Astrocyte of the spinal cord (primary cell): ENCODE measurements at places on chromosomes 5 and 9.

DNA sequence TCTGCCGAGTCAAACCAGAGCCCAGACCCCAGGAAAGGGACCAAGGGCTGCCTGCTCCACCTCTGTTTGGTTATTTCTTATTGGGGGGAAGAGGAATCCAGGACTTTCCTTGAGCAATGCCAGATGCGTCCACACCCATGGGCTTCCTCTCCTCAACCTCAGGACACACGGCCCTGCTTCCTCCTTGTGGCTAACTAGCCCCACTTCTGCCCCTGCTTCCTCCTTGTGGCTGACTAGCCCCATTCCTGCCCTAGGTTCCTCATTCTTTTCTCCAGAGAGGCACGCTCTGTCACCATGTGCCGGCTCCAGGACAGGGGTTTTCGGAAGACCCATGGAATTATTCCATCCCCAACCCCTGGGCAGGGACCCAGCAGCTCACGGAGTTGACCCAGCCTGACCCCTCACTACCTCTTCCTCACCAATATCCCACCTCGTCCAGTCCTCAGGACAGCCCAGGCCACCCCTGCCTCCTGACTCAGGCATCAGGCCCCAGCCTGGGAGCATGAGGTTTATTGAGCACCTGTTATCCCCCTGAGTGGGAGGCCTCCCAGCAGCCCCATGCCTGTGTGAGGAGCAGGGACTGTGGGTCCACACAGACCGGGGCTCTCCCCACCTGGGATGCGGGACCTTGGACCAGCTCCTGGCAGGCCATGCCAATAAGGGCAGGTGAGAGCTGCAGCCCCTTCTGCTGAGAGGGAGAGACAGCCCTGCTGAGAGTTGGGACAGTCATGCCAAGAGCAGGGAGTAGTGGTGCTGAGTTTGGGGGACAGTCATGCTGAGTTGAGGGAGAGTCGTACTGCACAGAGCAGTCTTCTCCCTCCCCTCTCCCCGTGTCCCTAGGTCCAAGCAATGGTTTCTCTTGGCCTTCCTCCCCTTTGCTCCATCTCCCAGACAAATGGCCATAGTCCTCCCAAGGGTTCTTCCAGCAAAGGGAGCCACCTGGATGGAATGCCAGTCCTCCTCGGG is 11.8 kb upstream of the FCN1 start:
- DNase-seq: no peak

GRCh38 chr5:132673939-132674630 is at the start of gene IL4:
Gene IL4, plus strand, starts transcription at chr5:132673989. Its CDS starts 62 bp downstream, at chr5:132674051.
- DNase-seq: no peak

DNA sequence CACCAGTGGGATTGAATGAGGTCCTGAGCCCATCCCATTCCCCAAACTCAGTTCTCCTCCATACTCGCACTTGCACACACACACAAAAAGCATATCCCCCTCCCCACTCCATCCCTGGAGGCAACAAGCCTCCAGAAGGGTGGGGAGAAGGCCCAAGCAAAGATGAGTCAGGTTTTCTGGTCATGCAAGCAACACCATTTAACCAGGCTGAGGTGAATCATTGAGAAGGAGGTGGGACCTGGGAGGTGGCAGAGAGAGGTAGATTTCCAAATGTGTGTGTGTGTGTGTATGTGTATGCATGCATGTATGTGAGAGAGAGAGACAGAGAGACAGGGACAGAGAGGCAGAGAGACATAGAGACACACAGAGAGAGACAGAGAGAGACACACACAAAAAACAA is 185.2 kb upstream of the TRIM32 start:
- peak; percentile 23 for DNase-seq

DNA sequence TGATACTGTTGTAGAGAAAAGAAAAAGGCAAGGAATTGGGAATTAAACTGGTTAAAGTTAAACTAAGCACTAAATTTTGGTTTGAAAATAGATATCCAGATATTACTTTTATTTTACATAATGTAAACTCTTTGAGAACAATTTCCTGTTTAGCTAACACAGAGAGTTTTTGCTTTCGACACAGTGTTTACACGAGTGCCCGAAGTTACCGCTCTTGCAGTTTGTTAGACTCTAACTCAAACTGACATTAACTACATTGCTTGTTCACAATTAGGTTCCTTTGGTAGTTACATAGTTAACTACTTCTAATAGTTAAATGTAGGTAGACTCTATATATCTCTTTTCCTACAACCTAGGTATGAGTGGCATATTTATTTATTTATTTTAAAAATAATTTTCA is 117.1 kb upstream of the CHD1 start:
- DNase-seq: no peak

GRCh38 chr9:129340427-129341170 is 162.5 kb upstream of the IER5L start:
- no peak for DNase-seq

- no peak for DNase-seq
Measured at GRCh38 chr5:145493435-145493834, 341.7 kb downstream of the PRELID2 start.

DNA sequence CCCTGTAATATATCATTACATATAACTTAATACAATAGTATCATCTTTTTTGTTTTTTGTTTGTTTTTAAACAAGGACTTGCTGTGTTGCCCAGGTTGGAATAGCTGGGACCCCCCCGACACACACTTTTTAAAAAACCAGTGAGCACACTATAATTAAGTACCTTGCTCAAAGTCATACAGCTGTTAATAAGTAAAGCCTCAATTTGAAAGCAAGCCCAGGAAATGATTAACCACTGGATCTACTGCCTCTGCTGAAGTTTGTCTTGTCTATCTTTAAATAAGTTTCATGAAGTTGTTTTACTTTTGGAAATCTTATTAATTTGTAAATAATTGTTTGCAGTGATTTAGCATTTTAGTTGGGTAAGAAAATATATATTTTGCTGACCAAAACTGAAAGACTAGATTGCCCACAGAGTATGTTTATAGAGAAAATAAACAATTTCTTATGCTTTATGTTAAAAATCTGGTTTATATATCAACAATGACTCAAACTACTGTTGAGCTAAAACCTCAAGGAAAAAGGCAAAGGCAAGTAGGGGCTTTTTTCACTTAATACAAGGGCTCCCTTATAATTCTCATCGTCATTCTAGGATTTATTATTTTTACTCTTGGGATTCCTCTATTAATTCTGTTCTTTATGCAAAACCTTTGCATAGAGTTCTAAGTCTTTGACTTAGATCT is 5.8 kb upstream of the CARNMT1 start:
- DNase-seq: no peak

DNA sequence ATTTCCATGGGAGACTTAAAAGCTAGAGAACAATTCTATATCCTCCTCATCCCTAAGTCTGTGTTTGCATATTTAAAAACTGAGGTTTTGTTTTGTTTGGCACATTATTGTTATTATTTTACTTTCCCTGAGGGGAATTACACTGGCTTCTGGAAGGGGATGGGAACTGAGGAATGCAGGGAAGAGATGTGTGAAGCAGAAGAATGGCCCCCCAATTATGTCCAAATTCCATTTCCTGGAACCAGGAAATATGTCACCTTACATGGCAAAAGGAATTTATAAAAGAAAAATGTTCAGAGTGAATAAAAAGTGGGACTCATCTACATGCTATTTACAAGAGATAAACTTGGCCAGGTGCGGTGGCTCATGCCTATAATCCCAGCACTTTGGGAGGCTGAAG is 129.8 kb downstream of the MARCHF11 start:
- DNase-seq: no peak

- no peak for DNase-seq
Measured at GRCh38 chr5:1536322-1536845, 12.6 kb upstream of the LPCAT1 start.

GRCh38 chr9:112283582-112284253 is 49.7 kb downstream of the PTBP3 start:
- DNase-seq: no peak

GRCh38 chr9:111356481-111357244 is 26.6 kb upstream of the OR2K2 start:
- DNase-seq: peak; percentile 92
